ENCODE measurements at places on chromosomes 7 and 10.

GRCh38 chr10:15485684-15486316 lies 114.7 kb upstream of the FAM171A1 start:
- no peak for DNase-seq

DNA sequence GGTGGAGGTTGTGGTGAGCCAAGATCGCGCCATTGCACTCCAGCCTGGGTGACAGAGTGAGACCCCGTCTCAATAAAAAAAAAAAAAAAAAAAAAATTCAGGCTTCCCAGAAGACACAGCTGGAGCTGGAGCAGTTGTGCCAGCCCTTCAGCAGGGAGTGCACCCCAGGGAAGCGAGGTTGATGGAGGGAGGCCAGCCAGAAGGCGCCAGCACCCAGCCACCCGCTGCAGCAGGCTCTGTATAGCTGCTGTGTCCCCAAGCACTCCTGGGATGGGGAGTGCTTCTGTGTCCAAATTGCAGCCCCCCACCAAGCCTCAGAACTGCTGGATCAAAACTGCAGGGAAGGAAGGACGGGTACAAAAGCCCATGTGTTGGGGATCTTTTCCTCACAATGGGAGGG lies 47.8 kb downstream of the COBL start:
- DNase-seq: no peak

GRCh38 chr7:16708980-16709379 lies 44.6 kb upstream of the TSPAN13 start:
- no peak for DNase-seq

DNA sequence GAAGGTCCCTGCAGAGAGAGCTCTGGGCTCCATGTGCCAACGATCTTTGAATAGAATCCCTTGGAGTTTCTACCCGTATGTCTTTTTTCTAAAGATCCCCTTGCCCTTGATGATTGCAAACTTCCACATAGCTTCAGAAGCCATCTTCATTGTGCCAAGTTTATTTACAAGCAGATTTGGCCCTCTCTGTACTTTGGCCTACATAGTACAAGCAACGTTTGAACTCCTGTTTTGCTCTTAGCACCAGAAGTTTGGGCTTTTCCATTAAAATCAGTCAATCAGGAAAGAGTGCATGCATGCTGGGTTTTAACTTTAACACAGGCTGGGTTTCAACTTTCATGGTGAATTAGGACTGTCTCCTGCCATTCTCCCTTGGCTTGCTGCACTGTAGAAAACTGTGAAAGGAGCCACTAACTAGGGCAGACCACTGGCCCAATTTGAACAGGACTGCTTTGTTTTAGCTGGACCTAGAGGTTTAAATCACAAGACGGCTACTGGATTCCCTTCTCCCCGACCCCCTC lies 557.6 kb upstream of the GALNT17 start:
- DNase-seq: no peak

DNA sequence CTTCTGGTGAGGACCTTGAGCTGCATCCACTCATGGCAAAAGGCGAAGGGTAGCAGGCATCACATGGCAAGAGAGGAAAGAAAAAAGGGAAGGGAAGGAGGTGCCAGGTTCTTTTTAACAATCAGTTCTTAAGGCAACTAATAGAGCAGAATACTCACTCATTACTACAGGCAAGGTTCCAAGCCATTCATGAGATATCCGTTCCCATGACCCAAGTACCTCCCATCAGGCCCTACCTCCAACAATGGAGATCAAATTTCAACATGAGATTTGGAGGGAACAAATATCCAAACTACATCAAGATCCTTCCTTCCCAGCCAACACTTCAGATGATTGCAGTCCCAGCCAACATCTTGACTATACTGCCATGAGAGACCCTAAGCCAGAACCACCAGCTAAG lies 38.9 kb upstream of the YAE1 start:
- DNase-seq: no peak

DNA sequence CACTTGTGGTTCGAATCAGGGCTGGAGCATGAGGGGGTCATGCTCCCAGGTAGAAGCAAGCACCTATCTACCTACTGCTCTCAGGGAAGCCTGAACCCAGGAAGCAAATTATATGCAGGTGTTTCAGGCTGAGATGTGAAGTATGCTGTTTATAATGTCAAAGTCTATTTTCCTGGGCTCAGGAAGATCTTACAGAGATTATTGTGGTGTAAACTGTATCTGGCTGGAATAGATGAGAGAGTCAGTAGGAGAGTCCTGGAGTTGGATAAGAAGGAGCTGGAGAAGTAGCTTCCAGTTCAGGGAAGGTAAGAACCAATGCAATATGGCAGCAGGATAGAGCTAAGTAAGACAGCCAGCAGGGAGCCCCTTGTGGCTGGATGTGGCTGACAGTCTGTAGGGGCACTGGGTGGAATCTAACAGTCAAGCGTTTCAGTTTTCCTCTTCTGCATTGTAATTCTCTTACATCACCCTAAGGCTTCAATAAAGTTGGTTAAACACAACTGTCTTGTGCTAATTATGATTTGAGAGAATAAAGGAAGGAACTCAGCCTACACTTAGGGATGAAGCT lies 105.9 kb upstream of the EEPD1 start:
- DNase-seq: no peak

GRCh38 chr10:45008524-45009161 lies 7.9 kb downstream of the ZNF22 start:
- DNase-seq: peak; percentile 73

- DNase-seq: peak; percentile 35
These were observed 1.8 kb upstream of the MICALL2 start for GRCh38 chr7:1460821-1461645.

- DNase-seq: no peak
These were observed 143.0 kb downstream of the NEURL1 start for GRCh38 chr10:103636492-103636891.

DNA sequence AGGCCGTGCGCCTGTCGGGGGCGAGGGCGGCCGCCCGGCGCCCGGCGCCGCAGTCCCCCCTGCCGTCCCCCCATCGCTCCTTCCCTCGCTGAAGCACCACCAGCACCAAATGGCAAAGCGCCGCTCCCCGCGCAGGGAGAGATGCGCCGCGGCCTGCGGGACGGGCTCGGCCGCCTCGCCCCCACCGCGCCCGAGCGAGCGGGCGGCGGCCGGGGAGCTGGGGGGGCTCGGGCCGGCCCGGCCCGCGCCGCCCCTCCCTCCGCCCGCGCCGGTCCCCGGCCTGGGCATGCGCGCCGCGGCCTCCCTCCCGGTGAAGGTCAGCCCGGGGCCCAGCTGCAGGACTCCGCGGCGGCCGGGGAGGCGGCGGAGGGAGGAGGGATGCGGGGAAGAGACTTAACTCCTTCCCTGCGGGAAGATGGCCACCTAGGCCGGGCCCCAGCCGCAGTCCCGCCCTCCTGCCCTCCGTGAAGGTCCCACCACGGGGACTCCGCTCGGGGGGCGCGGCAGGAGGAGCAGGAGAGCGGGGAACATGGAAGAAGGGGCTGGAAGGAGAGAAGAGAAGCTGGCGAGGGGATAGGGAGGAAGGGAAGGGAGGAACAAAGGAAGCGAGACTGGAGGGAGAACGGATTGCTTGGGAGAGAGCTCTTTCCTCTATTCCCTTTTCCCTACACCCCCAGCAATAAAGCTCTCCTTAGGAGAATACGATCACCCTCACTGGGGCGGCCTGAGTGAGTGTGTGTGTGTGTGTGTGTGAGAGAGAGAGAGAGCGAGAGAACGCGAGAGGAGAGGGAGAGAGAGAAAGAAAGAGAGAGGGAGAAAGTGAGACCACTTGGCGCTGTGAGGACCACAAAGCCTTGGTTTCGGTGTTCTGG lies 3.4 kb upstream of the SMARCD3 start:
- no peak for DNase-seq

GRCh38 chr10:76309741-76310587 lies 878.5 kb downstream of the LRMDA start:
- DNase-seq: no peak

- DNase-seq: no peak
These were observed 383.8 kb upstream of the ZMIZ1 start for GRCh38 chr10:78684947-78685346.

GRCh38 chr7:115127399-115128021 lies 205.6 kb downstream of the MDFIC start:
- no peak for DNase-seq

DNA sequence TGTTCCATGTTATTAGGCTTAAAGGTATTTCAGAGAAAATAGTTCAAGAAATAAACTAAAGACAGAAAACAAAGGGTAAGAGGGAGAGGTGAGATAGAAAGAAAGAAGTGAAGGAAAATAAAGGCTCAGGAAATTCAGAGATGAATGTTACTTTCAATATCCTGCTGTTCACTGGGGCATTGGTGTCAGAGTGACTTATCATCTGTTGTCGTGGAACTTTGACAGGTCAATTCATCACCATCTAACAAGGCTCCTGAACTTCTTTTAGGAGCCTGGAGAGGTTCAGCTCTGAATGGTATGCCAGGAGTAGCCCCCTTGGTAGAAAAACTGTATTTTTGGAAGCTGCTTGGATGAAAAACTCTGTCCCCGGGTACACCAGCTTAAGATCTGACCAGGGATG lies 100.1 kb downstream of the KLF6 start:
- no peak for DNase-seq

DNA sequence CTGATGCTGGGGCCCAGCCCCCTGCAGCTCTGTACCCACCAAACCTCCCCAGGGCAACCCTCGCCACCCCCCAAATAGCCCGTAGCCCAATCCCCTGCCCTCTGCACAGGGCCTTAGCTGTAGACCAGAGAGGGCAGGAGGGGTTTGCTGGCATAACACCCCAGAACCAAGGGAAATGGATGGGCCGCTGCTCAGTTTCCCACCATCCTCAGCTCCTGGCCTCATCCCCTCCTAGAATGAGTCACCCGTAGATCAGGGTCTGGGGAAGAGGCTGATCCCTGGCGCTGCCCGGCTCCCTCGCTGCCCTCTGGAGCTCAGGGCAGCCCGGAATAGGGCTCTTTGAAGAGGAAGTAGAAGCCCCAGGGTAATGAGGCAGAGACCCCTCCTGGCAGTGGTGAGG lies 31.2 kb downstream of the LDB3 start:
- no peak for DNase-seq

DNA sequence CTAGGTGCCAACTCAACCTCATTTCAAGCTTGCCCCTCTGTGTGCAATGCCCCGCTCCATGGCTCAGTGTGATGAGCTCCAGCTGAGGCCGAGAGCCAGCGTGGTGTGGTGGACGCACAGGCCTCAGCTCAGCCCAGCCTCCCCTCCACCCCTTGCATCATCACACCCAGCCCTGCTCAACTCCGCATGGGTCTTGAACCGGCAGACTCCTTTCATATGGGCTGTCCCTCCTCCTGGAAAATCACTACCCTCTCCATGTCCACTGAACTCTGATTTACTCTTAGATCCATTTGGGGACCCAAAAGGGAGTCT lies 16.6 kb upstream of the SLC18A3 start:
- no peak for DNase-seq

DNA sequence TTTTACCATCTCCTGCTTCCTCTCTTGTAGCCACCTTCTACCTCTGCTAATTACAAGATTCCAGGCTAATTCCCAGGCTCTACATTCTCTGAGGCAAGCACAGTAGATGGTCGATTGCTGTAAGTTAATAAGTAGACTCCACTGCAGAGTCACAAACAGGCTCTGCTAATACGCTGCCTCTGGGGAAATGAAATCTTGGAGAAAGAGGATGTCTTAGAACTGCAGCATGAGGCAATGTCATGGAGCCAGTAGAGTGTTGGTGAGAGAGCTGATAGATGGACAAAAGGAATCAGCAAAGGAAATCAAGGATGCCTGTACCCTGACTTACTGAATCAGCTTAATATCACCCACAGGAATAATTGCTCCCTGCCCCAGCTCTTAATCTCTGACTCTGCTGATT lies 1260.3 kb downstream of the XPNPEP1 start:
- DNase-seq: no peak

GRCh38 chr10:104334965-104335650 lies 3.2 kb downstream of the ITPRIP start:
- peak; percentile 14 for DNase-seq

DNA sequence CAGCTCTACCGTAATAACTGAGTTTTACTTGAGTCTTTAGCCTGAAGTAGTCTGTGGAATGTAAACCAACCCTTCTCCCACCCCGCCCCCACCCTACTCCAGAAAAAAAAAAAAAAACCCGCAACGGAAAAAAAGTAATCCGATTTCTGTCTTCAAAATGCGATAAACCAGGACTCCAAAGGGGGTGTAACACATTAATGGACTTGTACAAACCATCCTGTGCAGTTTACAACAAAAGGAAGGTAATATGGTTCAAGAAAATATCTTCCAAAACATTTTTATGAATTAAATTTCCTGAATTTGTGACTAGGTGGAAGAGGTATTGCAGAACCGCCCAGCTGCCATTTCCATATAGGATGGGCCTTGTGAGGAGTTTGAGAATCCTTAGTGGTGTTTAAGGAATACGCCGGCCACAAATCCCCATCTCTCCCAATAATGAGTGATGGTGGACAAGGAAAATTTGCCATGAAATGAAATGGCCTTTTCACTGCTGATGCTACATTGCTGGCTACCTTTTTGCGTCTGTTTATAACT lies 10.6 kb downstream of the SKIDA1 start:
- no peak for DNase-seq

DNA sequence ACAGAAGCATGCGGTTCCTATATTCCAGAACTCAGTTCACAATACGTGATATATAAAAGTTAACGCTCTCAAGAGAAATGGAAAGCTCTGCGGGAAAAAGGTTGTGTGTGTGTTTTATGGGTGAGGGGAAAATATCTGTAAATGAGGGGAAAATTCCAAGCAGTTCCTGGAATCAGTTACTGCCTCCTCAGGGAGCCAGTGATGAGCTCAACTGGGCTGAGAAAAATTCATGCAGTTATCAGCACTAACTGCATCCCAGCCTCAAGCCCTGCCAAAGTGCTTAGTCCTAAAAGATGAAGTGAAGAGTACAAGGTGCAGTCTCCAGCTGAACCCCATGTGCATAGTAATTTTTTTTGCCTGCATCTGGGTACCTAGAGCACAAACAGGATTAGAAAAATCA lies 191.9 kb downstream of the CDK14 start:
- DNase-seq: no peak

DNA sequence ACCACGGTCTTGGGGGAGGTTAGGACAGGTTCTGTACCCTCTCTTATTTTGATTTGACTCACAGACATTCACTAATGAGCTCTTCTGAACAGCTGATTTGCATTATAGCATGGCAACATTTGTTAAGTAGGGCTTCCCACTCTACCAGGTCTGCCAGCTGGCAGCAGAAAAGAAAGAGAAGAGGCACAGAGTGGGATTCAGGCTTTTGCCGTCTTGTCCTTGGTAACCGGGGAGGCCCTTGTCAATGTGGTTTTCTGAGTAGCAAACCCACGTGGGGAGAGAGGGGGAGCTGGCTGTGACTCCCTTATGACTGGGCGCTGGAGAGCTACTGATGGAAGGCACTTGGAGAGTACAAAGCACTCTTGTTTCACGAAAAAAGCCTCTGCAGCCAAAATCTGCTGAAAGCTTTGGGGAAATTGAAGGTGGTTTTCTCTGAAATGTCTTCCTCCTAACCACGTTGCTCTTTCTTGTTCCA lies 355.3 kb upstream of the GALNT17 start:
- DNase-seq: no peak

DNA sequence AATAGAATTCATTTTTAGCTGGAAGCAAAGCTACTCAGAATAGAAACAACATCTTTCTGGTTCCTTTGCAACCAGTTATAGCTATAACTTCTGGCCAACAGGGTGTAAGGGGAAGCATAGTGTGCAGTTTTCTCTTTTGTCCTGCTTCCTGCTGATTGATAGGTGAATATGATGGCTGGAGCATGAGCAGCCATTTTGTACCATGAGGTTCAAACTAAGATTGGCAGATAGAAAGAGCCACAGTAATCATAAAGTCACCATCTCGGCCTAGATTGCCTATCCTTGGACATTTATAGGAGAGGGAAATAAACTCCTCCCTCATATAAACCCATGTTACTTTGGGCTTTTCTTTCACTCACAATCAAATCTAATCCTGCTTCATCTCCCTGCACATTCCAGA lies 102.2 kb upstream of the FGFR2 start:
- DNase-seq: no peak

- DNase-seq: peak; percentile 79
These were observed 16.2 kb upstream of the ZFAND2A start for GRCh38 chr7:1175967-1176851.
